ENCODE measurements at places on chromosomes 2 and 18.

GRCh38 chr2:172366596-172367150 is 60.7 kb upstream of the ITGA6 start:
- no peak for DNase-seq

DNA sequence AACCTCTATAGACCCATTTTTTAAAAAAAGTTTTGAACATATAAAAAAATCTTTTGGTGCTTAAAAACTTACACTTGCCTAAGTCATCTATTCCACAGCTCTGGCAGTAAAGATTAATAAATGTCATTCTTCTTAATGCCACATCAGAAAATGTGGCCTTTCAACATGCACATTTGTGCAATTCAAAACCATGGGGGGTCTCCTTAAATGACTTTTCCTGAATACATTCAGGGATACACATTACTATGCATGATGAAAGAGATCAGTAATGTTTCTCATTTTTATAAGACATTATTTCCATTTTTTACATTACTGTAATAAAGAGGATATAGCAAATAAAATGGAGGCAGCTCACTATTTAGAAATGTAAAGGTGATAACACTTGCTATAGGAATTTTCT is 142.3 kb downstream of the RBM43 start:
- no peak for DNase-seq

GRCh38 chr2:237090906-237091305 is 5.2 kb downstream of the COPS8 start:
- no peak for DNase-seq

- DNase-seq, result no peak
Observed at GRCh38 chr2:165467921-165468320, 1.6 kb upstream of the CSRNP3 start.

DNA sequence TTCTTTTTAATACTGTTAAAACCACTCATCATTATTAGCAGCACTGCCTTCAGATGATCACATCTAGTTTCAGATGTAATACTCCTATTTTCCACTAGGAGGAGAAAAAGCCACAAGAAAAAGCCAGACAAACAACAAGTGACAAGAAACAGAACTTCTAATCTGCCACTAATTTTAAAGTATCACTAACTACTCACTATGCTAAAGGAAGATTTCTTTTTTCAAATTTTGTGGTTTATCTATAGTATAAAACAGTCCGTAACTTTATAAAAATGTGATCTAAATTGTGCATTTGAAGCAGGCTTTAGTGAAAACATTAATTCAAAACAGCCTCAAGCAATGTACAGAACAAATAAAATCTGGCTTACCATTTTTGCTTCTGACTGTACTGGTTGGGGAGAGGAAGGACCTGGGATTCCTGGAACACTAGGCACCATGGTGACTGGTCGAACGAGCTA is 56.8 kb downstream of the ATF2 start:
- no peak for DNase-seq

- no peak for DNase-seq
Observed at GRCh38 chr18:32072321-32072720, 19.4 kb upstream of the RNF138 start.

GRCh38 chr2:210961249-210961648 is 404.9 kb downstream of the CPS1 start:
- DNase-seq, result no peak

DNA sequence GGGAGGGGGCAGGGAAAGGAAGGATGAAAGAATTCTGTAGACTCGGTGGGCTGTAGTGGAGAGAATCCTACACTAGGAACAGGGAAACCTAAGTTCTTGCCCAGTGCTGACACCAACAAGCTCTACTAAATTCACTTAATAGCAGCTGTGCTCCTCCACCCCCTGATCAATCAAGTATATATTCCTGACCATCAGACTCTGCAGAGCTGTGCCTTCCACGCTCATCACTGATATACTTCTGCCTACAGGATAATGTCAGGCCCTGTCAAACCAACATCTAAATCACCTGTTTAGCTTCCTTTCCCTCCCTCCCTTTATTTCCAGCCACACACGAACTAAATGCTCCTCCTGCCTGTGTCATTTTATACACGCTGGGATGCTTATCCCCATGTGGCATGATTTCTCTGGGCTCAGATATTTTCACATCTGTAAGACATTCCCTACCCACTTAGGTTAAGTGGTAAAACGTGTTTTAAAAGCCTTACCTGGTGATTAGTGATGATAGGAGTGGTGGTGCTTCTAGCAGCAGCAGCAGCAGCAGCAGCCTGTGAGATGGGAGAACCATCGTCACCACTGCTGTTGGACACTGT is 301.9 kb downstream of the LRRTM1 start:
- DNase-seq, result no peak

GRCh38 chr2:192243488-192243887 is 48.8 kb upstream of the TMEFF2 start:
- no peak for DNase-seq

GRCh38 chr2:60831921-60832320 is 49.5 kb upstream of the REL start:
- DNase-seq, result no peak

DNA sequence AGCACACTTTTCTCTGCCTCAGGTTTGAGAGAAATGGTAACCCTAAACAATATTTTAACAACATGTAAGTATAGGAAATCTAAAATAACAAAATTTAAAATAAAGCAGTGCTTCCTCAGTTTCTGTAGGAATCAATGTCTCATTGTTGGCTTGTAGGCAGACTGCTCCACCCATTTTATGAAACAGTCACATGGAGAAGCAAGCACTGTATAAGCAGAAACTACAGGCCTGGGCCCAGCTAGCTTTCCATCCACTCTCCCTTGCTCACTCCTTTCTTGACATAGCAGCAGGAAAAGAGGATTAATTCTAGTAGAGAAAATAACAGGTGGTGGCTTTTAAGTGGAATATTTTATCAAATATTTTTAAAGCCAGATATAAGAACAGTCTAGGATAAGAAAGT is 97.2 kb downstream of the PLEKHM3 start:
- no peak for DNase-seq

GRCh38 chr2:111710085-111710484 is 173.9 kb downstream of the ANAPC1 start:
- no peak for DNase-seq

GRCh38 chr2:3299703-3300102 is 77.9 kb downstream of the EIPR1 start:
- no peak for DNase-seq

GRCh38 chr2:149064856-149065630 is 26.5 kb downstream of the LYPD6B start:
- no peak for DNase-seq

- no peak for DNase-seq
Observed at GRCh38 chr2:153043385-153043784, 325.0 kb downstream of the ARL6IP6 start.

GRCh38 chr2:72233211-72233610 is 85.5 kb upstream of the CYP26B1 start:
- DNase-seq, result no peak

GRCh38 chr2:73704285-73704684 is 32.9 kb downstream of the TPRKB start:
- DNase-seq, result no peak

DNA sequence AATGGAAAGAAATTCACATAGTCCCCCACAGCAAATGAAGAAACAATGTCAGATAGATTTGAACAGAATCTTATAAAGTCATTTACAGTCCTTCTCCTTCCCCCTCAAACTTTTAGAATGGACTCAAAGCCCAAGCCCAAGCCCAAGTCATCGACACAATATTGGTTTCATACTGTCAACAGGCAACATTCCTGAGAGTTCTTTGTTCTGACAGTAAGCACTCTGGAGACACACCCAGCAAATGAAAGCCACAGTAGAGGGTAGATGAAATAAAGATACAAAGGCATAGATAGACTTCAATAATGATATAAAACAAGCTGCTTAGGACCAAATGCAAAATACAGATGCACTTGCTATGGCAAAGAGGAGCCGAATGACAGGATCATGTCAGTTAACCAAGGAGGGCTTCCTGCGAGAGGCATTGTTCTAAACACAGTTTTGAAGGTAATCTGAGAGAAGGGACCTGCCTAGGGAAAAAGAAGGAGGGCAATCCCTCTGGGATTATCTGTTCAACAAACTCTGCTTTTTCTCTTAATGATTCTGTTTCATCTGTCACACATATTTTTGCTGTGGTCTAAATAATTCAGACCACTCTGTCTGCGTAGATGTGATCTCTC is 97.1 kb upstream of the MAP4K3 start:
- DNase-seq, result no peak

GRCh38 chr18:63120620-63121019 is 198.9 kb downstream of the BCL2 start:
- no peak for DNase-seq
